Epithelial cell of prostate (primary cell): ENCODE measurements at places on chromosomes 16 and 17.

DNA sequence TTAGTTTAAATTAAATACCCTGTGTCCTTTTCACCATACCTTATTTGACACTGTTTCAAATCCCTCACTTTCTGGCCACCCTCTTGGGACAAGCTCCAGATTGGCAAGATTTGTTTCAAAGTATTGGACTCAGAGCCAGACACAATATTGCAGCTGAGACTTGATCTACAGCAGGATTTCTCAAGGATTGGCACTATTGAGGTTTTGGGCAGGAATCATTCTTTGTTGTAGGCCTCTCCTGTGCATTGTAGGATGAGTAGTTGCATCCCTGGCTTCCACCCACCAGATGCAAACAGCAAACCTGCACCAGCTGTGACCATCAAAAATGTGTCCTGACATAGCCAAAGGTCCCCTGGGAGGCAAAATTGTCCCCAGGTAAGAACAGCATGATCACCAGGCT is 181.2 kb downstream of the CHD9NB start:
- no peak for DNase-seq

GRCh38 chr17:42804918-42805367 is 6.3 kb downstream of the CNTD1 start:
- no peak for DNase-seq

GRCh38 chr17:21072745-21073197 is 30.0 kb upstream of the USP22 start:
- DNase-seq: no peak

DNA sequence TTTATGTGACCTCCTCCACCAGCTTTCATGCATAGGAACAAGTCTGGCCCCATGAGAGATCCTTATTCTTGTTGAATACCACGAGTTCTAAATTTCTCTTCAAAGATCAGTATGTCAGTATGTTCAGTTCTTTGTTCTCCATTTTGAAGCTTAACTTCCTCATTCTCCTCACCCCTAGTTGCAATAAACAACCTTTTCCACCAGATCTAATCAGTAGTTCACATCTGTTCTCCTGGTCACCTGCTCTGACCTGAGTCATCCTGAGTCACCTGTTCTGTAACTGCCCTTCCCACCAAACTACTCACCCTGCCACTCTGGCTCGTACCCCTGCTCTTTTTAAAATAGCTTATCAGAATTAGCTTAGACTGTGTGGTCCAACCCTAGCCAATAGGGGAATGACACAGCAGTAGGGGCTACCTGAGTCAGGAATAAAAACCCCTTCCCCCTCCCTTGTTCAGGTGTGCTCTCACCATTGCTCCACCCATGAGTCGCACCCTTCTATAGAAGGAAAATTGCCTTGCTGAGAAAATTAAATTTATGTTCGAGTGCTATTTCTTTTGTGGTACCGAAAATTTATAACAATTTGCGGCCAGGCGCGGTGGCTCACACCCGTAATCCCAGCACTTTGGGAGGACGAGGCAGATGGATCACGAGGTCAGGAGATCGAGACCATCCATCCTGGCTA is 94.6 kb downstream of the EMP2 start:
- no peak for DNase-seq

DNA sequence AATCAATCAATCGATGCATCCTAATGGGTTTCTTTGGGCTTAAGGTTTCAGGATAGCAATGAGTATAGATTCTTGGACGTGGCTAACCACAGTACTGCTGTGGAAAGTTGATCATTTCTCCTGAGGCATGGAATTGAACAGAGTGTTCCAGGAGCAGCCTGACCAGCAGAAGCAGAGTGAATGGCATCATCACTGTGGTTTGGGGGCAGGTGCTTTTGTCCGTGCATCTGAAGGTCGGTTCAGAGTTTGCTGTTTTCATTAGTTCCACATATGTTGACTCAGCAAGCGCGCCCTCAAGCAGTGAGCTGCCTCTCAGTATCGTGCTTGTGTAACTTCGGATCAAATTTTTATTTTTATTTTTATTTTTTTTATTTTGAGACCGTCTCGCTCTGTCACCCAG is 24.9 kb downstream of the KIAA0513 start:
- DNase-seq: no peak

GRCh38 chr16:4273858-4274311 is 1.1 kb upstream of the TFAP4 start:
- no peak for DNase-seq

- DNase-seq: no peak
These were observed 1.3 kb downstream of the LHX1 start for GRCh38 chr17:36938566-36939051.

DNA sequence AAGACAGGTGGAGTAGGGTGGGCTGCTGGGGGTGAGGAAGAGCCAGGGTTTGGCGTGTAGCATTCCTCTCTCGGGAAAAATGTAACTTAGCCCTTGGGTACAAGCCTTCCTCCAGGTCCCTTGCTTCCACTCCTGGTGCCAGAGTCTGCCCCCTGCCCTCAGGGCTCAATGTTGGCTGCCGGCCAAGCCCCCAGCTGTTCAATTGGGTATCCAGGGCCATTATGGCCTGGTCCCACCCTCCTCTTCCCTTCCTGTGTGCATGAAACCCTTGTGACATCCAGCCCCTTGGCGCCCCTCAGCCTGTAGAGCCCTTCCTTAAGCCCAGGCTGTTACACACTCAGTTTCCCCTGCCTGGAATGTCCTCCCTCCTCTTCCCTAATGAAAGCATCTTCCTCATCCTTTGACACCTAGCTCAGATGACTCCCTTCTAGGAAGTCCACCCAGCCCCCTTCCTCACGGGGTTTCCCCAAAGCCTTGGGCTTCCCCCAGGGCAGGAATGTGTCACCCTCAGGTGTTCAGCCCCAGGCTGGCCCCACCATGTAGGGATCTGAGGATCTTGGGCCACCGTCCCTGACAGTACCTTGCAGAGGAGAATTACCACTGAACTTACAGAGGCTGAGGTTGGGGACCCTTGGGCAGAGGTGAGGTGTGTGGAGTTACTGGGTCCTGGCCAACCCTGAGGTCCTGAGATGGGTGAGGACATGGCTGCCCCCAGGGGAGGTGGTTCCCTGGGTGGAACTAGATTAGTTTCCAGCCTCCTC is 30.0 kb downstream of the B9D1 start:
- DNase-seq: no peak

- no peak for DNase-seq
These were observed 395 bp downstream of the STXBP4 start for GRCh38 chr17:54968988-54969332.

GRCh38 chr16:80408014-80408413 is 132.8 kb upstream of the DYNLRB2 start:
- DNase-seq: no peak

DNA sequence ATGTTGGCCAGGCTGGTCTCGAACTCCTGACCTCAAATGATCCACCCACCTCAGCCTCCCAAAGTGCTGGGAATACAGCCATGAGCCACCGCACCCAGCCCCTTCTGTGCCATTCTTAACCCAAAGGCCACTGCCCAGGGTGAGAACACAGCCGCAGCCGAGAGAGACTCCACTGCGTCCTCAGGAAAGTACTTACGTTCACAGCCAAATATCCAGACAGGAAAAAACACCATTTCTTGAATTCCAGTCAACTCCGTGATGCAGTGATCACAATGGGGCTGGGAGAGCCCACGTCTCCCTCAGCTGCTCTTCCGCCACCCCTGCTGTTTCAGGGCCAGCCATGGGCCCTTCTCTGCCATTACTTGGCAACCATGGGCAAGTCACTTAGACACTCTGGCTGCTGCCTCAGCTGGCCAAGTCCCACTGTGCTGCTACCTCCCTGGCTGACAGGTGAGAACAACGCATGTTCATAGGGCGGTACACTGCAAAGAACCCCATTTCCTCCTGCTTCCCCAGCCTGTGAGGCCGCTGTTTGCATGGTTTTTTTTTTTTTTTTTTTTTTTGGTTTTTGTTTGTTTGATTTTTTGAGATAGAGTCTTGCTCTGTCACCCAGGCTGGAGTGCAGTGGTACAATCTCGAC is 4.3 kb downstream of the CDIP1 start:
- DNase-seq: no peak

GRCh38 chr16:1101573-1102332 is 5.7 kb upstream of the C1QTNF8 start:
- no peak for DNase-seq

- no peak for DNase-seq
These were observed 8.3 kb downstream of the C1QTNF1 start for GRCh38 chr17:79031996-79032875.

DNA sequence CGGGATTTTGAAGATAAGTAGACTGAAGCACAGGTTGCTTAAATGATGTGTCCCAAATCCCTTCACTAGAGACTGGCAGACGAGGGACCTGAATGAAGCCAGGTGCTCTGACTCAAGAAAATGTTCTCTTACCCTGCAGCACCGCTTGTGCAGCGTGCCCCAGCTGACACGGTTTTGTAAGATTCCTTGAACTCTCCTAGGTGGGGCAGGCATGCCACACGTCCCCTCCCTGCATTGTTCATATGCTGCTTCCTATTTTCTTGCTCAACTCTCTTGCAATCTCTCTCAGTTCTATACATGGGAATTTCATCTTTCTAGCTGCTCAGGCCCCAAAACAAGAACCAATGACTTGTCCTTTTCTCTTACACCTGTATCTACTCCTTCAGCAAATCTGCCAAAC is 22.1 kb upstream of the HNF1B start:
- DNase-seq: no peak

DNA sequence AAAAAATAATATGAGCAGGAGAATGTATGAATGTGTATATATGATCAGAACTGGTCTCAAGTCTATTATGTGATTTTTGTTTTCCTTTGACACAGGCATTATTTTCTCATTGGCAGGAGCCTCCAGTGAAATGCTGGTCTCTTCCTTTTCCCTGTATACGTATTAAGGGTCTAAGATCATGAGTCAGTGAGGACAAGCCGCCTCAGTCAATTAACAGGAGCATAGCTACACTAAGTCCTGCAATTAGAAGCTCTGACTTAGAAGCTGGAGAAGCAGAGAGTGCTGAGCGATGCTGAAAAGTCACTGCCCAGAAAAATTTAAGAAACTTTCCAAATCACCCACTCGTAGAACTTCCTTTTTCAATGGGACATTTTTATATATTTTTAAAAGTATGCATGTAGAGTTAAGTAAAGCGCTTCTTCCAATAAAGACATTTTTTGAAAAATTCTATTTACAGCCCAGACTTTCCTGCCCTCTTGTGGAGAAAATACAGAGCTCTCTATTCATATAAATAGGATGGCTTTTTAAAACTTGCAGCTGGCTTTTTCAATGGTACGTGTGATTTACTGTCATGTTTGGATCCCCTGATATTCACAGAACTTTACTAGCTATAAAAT is 70.2 kb upstream of the PSMD7 start:
- DNase-seq: no peak

- DNase-seq: no peak
These were observed 5.8 kb downstream of the PIPOX start for GRCh38 chr17:29048440-29049368.

DNA sequence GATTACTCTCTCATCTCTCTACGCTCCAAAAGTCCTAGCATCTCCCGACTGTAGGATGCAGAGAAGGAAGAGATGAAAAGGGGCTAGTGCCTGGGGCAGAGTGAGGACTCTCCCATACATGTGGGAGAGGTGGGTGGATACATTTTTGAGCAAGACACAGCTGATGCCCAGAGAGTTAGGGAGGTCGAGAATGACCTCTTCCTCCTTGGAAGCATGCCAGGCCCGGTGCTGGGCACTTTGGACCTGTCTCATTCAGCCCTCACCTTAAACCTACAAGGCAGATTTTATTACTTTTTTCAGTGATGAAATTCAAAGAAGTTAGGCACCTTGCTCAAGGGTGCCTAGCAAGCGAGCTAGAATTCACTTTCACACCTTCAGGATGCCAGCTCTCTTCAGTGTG is 38.2 kb downstream of the WSCD1 start:
- DNase-seq: no peak

DNA sequence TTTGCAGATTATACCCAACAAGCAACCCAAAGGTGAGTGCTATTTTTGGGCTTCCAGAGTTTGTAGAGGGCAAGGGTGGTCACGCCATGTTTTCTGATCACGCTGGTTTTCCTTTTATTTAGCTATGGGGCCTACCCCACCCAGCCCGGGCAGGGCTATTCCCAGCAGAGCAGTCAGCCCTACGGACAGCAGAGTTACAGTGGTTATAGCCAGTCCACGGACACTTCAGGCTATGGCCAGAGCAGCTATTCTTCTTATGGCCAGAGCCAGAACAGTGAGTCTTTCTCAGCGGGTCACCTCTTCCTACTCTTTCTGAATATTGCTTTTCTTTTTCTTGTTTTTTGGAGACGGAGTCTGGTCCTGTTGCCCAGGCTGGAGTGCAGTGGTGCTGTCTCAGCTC is 2.5 kb downstream of the FUS start:
- DNase-seq: no peak

GRCh38 chr16:88045820-88046303 is 94.6 kb downstream of the BANP start:
- no peak for DNase-seq

DNA sequence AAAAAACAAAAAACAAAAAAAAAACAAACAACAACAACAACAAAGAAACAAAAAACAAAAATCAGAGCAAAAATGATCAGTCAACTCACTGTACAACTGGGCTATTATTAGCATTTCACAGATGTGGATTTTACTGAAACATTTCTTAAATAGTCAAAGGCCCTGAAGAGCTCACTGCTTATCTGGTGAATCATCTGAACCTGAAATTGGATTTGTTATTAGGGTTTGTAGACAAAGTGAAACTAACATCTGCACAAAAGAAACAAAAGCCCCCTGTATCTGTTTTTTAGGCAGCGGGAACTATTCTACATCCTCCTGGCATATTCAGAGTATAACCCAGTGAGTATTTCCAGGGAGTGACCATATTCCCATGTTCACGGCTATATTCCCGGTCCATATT is 32.6 kb upstream of the KSR1 start:
- DNase-seq: no peak

DNA sequence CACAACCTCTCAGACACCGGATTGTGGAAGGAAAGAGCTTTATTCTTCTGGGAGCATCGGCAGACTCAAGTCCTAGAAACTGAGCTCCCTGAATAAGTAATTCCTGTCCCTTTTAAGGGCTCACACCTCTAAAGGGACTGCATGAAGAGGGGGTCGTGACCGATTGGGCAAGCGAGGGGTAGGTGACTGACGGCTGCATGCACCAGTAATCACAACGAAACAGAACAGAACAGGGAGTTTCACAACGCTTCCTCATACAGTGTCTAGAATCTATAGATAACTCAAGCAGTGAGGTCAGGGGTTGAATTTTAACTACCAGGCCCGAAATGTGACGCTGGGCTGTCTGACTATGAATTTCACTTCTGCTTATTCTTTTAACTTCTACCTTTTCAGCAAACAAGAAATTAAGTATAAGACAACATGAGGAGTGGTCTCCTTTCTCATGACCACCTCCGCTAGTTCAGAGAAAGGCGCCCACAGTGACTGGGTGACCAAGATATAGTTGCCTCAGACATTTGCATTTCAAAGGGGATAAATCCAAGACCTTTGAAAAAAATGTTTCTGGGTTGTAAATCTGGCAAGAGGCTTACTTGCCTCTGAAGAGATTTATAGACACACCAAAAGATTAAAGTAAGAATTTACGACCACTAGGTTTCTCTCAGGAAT is 88.4 kb upstream of the ATF7IP2 start:
- DNase-seq: no peak

DNA sequence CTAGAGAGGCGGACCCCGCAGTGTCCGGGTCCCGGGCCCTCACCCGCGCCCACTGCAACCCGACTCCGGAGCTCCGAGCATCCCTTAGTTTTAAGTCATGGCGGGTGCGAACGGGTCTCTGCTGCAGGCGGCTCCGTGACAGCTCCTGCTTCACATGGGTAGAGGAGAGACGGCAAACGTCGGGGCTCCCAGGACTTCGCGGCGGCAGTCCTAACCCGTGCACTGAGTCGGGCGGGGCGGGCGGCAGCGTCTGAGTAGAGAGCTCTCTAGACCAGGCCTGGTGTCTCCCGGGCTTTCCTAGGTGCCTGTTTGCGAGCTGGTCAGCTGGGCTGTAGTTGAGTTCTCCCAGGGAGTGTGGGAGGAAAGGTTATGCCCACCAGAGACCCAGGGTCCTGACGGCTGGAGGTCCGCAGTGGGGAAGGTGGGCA is 345 bp downstream of the TSC2 start:
- DNase-seq: no peak
